ENCODE measurements at places on chromosomes 12 and 14.

DNA sequence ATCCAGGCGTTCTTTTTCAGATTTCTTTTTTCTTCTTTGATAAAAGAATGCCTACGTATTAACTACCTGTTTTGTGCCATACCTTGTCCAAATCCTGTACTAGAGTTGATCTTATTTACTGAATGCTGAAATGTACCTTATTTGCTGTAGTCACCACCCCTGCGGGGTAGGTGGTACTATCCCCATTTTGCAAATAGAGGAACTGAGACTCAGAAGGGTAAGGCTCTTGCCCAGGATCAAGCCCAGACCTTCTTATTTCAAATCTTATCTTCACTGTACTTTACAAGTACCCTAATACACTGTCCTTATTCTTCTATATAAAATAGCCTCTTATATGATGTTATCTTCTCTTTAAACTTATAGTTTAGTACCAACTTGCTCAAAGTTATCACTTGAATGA, 206.5 kb downstream of the SLC41A2 start:
- DNase-seq, result no peak

- no peak for DNase-seq
These were observed 31.5 kb downstream of the TMEM132D start for GRCh38 chr12:129871991-129872972.

GRCh38 chr12:106771425-106771824, 3.1 kb upstream of the RIC8B start:
- no peak for DNase-seq

GRCh38 chr12:33634544-33634943, 194.9 kb upstream of the SYT10 start:
- no peak for DNase-seq

DNA sequence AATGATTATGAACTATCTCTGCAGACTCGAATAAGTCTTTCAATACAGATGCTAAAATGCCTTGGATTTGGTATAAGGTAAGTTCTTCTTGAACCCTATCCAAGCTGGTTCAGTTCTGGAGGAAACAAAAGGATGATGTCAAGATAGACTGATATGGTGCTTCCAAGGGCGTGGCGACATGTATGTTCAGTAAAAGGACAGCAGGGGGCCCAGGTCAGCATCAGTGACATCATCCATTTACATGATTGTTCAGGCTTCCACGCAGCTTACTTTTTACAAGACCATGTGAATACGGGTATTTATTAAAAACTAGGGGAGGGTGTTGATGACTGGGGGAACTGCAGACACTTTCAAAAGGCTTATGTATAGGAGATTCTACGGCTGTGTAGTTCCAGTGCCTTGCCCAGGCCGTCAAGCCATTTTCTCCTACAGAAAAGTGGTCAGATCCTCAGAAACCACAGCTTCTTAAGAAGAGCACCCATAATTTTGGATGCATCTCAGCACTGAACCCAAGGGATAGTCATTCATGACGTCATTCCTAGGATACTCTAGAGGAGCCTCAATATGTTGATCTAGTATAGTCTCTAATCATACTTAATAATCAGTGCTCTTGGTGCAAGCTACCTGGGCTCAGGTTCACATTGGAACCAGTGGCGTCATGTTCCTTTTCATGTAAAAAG, 527.7 kb downstream of the FUT8 start:
- DNase-seq, result no peak

GRCh38 chr12:39595928-39596327, 23.7 kb downstream of the ABCD2 start:
- DNase-seq, result no peak

- peak; percentile 3 for DNase-seq
These were observed 94.4 kb downstream of the CRACR2A start for GRCh38 chr12:3658327-3659163.

DNA sequence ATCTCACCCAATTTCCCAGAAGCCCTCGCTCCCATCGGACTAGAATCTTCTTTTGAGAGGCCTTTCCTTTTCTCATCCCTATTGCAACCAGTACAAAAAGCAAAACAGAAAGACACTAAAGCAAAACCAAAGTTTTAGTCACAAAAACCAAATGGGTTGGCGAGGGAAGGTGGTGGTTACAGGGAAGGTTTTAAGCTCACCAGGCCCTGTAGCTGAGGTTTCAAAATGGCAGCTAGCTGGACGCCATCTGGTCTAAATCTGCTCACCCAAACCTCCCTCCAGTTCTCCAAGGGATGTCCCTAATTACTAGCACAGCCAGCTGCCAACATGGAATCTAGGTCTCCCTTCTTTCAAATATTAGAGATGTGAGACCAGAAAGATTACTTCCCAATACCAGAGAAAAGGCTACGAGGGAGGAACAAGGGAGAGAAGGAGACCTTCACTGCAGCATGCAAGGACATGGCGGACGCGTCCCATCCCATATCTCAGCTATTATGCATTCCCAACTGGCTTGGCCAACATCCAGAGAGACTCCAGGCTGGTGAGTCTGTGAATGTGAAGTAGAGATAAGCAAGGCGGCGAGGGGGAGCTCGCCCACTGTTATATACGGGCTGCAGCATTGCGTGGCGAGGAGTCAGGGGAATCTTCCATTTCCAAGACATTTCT, 70.8 kb downstream of the DPF3 start:
- no peak for DNase-seq

DNA sequence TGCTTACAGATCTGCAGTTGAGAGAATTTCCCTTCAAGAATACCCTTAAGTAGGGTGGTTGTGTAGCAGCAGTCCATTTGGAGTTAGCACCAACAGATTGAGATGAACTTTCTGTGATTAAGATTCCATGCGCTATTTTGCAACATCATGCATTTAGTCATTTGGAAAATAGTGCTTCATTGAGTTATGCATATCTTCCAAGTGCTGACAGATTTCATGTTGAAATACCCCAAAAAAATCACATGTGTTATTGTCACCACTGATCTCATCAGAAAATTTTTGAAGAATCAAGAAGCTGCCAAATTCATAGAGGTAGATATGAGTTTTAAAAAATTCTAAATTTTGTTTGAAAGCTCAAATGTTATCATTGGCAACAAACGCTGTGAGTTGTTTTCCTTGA, 35.5 kb upstream of the OSBPL8 start:
- DNase-seq, result no peak

DNA sequence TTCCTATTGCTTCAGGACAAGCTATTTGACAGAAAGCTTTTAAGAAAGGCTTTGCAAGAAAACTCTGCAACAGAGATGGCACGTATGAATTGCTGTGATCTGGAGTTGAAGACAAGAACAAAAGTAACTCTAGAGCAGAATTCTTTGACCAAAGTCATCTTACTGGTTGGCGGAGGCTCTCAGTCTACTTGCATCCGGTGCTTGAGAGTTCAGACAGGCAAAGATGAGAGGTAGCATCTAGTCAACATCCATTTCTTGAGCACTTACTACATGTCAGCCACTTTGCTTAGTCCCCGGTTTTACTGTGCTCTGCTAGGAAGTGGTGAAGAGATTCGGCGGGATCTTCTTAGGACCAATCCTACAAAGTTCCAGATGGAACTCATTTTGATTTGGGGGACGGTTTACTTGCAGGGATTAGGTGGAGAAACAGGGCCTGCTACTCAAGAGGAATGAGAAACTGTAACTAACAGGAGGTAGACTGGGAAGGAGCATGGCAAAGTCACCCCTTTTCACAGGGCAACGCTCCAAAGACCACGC, 404 bp upstream of the CCDC91 start:
- peak; percentile 16 for DNase-seq

GRCh38 chr14:101173698-101174521, 270.4 kb upstream of the RTL1 start:
- DNase-seq, result no peak

DNA sequence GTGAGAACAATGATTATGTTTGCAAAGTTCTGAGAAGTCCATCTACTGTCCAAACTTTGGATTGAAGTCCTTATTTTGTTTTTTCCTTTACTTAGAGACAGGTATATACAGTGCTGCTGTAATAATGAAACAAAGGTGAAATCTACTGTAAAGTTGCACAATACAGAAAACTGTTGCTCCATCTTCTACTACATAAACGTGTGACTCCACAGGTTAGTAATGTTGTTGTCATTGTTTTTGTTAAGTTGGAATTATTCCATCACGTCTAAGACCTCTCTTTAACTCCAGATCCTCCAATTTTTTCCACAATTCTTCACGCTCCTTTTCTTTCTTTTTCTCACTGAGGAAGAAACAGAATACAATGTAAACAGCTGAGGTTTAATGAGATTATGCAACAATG, 57.0 kb upstream of the GPHB5 start:
- DNase-seq, result no peak

DNA sequence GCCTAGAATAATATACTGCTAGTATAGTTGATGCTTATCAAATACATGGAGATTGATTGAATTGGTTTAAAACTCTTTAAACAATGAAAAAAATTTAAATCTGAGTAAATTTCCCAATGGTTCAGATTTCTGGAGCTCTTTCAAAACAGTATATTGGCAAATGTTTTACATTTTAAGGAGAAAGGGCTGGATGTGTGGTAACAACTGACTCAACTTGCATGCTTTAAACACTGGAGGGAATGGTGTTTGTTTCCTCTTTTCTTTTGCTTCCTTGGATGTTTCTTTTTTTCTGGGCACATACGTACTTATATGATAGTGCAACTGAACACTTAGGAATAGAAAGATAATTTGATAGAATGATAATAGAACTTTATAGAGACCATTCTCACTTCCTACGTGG, 73.8 kb upstream of the RFX4 start:
- DNase-seq, result no peak

GRCh38 chr12:75477137-75477536, 3.4 kb upstream of the GLIPR1 start:
- DNase-seq, result no peak

- DNase-seq, result peak; percentile 4
These were observed 19.1 kb upstream of the ARMH4 start for GRCh38 chr14:58171090-58171489.

DNA sequence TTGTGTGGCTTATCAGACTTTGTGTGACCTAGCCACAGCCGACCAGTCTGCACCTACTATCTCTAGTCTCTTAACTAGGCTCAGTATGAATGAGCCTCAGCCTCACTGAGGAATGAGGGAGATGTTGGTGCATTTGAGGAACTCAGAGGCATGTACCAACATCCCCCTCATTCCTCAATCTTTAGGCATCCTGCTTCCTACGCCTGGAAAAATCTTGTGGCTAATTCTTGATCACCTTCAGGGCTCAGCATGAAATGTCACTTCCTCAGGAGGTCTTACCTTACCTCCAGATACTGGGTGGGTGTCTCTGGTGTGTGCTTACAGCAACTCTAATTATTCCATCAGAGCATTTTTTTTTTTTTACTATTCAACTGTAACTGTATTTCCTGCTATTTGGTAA, 148.8 kb upstream of the TMCC3 start:
- no peak for DNase-seq

- no peak for DNase-seq
These were observed 5.9 kb downstream of the MMP17 start for GRCh38 chr12:131833896-131834641.

DNA sequence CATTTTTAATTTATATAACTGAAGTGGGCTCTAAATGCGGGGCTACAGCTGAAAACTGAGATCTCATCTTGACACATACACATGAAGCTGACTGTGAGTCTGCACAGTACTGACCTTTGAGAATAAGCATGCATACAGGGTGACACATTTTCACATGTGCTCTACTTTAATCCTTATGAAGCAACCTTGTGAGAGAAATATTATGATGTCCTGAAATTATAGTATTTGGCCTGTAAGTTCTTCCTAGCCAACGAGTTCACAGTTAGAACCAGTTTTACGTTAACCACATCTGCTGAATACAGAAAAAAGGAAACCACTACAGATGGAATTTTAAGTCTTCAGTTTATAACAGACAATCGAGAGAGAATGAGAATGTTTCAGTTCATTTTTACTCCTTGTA, 70.3 kb downstream of the SPPL3 start:
- no peak for DNase-seq

DNA sequence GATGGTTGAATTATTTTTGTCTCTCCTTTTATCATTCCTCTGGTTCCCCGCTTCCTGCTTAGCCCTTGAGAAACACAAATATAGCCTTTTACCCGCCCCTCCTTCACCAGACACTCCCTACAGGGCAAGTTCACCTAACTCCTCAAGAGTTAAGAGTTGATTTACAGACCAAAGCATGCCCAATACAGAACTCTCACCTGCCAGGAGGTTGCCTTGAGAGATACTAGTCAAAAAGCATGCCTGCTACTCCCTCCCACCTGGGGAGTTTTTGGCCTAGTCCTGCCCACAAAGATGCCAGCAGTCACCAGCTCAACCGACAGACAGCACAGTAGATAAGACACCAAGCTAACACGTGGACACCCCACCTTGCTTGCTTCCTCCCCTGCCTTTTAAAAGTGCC, 11.2 kb downstream of the LGMN start:
- DNase-seq, result no peak

DNA sequence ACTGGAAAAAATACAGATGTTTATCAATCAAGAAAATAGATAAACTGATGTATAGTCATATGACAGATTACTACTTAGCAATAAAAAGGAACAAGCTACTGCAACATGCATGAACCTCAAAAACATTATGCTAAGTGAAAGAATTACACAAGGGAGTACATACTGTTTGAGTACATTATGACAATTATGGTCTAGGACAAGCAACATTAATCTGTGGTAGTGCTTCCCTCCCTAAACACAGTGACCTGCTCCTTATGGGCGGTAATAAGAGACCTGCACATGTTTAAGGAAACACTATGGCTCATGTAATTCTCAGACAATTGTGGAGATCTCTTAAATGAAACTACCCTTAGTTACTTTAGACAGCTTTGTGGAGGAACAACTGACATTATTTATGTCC, 421.2 kb upstream of the FBXO33 start:
- no peak for DNase-seq

- no peak for DNase-seq
These were observed 118.3 kb downstream of the MGAT4C start for GRCh38 chr12:86137936-86138335.

DNA sequence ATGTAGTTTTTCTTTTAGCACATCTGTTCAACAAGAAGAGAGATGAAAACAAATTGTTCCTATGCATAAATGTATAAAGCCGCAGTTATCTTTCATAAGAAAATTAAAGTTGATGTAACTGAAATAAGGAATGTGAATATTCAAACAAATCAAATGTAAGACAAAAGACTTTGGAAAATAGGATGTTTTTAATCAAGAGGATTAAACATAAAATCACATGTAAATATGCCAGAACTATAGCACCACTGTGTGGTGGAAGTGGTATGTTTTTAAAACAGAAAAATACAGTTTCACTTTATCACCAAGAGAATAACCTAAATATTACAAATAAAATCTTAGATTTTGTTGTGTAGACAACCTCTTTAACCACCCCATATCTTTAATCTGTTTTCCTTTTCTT, 40.4 kb downstream of the CAPS2 start:
- no peak for DNase-seq

Data from CD4-positive, alpha-beta T cell treated with Interleukin-6 at 100 ng/mL for 8 hours (primary cell).